ENCODE measurements at places on chromosomes 5 and 9. TPM values are rescaled to one million over a fixed set of nuclear protein-coding genes. Genes with fewer than 3 reads are reported as not detected.

SPEF2 gene
- polyA plus RNA-seq: not detected

PLPP7 gene
- polyA plus RNA-seq: 1.7 TPM

IL3 gene
- not detected for polyA plus RNA-seq

PFN3 gene
- polyA plus RNA-seq: not detected

CCDC192 gene
- not detected for polyA plus RNA-seq

OR1Q1 gene
- not detected for polyA plus RNA-seq

SLC27A4 gene
- 6.9 TPM for polyA plus RNA-seq

CDX1 gene
- not detected for polyA plus RNA-seq

LCN1 gene
- polyA plus RNA-seq: not detected

SHOC1 gene
- not detected for polyA plus RNA-seq

GPRIN1 gene
- polyA plus RNA-seq: 0.35 TPM

PCDHGA5 gene
- polyA plus RNA-seq: not detected

IFNA10 gene
- polyA plus RNA-seq: not detected

GLRA1 gene
- polyA plus RNA-seq: not detected

OTULIN gene
- polyA plus RNA-seq: 20.9 TPM

SCGB3A2 gene
- polyA plus RNA-seq: not detected

C5orf46 gene
- polyA plus RNA-seq: not detected
